HTR-8/SVneo (cell line): ENCODE measurements at places on chromosomes 6 and 20.
A peak's percentile ranks its signal among the peaks of the same experiment; 100 is the strongest.

- no peak for DNase-seq
Observed at GRCh38 chr6:8657522-8657921, 222.2 kb upstream of the SLC35B3 start.

DNA sequence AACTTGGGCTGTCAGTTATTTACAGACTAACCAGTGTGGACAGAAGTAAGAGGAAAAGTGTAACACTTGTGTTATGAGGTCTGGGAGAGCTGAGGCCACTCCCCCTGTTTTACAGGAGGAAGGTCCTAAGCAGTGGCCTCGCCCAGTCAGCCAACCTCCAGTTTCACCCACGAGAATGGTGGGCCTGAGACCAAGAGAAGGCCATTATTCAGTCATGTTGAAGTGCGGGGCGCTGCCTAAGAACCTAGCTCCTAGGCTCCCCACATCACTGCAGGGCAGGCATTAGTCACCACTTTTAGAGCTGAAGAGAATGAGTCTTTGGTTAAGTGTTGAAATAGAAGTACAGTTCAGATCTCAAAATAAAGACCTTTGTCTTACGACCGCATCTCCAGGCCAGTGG lies 27.9 kb downstream of the CDYL start:
- no peak for DNase-seq

DNA sequence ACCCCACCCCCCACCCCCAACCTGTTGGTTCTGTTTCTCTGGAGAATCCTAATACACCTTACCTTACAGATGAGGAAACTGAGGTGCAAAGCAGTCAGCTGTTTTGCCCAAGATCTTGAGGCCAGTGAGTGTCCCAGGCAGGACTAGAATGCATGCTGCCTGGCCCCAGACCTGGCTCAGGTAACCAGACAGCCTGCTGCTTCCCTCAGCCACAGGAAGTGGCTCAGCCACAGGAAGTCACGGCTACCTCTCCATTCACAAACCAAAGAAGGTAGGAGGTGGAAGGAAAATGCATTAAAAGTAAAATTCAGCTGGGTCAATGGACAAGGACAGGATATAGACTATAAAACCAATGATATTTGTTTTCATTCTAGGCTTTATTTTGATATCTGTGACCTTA lies 517.6 kb downstream of the CD83 start:
- no peak for DNase-seq

DNA sequence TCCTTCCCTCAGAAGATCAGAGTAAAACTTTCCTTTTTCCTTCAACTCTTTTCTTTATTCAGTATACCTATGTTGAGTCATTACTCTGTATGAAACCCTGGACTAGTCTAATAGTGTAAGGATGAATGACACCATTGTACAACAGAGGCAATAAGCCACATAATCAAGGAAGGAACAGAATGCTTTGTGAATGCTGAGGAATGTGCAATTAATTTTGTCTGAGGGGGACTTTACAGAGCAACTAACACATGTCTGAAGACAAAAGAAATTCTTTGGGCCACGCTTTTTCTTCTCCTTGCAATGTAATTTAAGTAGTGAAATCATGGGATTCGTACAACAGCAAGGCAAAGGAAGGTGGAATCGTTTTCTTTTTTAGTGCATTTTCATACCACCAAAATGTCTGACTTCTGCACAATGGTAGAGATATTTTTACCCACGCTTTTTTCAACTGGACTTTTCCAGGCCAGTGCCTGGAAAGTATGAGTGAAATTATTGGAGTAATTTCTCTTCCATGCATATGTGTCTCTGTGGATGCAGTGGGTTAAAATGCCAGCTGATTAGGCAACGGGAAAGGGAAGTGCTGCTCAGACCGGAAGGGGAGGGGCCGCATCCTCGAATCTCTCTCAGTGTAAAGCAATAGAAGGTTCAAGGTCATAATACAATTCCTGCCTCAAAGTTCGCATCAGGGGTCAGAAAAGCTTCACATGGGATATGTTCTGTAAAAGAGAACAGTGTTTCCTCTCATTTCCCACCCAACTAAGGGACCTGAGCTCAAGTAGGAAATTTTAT lies 89.9 kb upstream of the MTHFD1L start:
- DNase-seq: no peak

- DNase-seq: peak; percentile 30
Observed at GRCh38 chr6:52994839-52995088, 320 bp downstream of the GSTA4 start.

- DNase-seq: no peak
Observed at GRCh38 chr6:32627831-32628230, 9.4 kb upstream of the HLA-DQA1 start.

- DNase-seq: no peak
Observed at GRCh38 chr6:21885111-21885510, 291.6 kb downstream of the SOX4 start.

DNA sequence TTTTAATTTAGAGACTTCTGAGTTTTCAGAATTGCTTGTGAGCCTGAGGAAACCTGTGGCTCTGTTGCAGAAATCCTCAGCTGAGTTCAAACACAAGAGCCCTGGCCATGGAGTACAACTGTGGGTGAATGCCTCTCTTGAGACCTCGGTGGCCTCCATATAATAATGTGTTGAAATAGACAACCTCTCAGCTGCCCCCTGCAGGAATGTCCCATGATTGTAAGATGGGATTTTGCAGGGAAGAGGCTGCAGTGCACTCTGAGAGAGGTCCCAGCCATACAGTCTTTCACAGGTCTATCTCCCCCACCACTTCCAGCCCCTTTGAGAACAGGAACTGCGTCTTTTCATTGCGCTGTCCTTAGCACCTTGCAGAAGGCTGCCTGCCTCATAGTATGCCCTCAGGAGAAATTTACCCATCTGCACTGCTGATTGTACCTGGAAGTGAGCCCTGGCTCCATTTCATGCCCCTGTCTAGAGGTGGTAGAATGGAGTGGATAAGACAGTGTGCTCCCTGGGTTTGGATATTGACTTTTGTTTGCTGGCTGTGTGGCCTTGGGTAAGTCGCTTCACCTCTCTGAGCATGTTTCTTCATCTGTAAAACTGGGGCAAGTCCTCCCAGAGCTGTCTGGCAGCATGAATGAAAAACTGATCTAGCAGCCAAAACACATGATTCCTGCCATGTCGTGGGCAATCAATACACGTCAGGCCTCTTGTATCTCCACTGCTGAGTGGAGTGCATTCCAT lies 16.8 kb upstream of the CDH22 start:
- DNase-seq: peak; percentile 70

GRCh38 chr6:159084493-159085091 lies 39.8 kb upstream of the TAGAP start:
- no peak for DNase-seq

DNA sequence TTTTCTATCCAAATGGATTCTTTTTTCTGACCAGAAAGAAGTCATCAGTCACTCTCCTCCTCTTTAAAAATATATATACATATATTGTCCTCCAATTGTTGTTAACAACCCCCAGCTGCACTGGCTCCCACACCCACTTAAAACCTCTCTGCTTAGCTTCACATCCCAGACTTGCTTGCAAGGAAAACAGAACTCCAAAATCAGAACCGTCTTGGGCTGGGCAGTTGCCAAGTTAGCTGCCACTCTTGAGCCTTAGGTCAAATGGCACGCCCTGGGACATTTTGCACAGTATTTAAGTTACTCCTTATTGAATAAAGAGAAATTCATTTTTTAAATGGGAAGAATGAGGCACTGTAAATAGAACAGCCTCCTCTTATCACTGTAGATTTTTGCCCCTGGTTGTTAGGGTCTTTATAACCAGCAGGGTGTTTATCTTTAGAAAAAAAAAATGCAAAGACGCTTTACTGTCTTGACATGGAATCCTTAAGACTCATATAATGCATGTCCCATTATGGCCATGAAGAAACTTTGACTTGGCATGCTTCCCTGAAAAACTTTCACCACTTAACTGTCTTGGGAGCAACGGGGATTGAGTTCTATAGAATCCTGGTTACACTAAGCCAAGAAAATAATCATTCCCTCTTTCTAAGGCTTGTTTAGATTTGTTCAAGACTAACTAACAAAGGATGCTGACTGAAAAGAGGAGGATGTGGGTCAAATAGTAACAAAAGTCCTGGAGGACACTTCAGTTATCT lies 204.5 kb downstream of the ISM1 start:
- no peak for DNase-seq

GRCh38 chr6:29828471-29828797 lies 809 bp downstream of the HLA-G start:
- no peak for DNase-seq

DNA sequence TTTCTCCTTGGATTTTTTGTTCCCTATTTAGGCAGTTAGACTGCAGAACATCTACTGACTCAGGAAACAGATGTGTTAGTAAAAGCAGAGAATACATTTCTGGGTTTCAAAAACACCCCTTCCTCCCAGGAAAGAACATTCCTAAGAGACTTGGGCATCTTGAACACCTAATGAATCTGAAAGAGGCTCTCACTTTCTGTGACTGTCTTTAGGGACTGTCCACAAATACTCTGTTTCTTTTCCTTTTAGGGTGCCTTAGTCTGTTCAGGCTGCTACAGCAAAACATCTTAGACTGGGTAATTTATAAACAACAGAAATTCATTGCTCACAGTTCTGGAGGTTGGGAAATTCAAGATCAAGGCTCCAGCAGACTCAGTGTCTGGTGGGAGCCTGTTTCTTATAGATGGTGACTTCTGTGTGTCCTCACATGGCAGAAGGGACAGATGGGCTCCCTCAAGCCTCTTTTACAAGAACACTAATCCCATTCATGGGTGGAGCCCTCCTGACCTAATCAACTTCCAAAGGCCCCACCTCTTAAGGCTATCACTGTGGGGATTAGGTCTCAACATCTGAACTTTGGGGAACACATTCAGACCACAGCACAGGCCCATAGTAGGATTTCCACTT lies 19.4 kb upstream of the CCN5 start:
- no peak for DNase-seq

DNA sequence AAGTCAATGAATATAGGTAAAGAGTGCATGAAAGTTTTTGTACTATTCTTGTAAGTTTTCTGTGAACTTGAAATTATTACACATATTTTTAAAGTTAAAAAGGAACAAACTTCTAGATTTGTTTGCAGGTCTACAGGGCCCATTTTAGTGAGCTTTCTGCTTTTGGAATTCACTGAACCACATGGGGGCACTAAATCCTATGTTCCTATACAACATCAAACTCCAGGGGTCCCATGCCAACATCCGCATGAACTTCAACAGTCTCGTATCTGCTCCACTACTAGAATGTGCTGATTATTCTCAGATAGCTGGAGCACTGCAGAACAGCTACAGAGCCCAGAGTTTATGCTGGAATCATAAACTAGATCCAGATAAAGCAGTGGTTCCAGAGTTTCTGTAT lies 347.9 kb upstream of the SPTLC3 start:
- no peak for DNase-seq

DNA sequence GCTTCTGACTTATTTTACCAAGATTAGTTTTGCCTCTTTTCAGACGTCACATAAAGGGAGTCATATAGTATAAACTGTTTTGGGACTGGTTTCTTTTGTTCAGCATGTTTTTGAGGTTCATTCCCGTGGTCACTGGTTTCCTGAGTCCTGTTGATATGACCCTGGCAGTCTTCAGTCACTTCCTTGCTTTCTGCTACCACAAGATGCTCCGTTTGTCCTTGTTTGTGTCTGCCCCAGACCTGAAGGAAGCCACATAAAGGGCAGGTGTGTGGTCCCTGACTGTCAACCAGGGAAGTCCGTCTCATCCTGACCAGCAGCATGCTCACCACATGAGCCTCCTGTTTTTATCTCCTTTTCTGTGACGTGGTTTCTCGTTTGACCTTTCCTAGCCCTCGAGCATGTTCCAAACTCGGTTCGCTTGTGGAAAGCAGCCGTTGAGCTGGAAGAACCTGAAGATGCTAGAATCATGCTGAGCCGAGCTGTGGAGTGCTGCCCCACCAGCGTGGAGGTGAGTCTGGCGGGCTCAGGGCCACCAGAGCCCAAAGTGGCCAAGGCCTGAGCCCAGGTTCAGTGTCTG lies 26.1 kb upstream of the C20orf204 start:
- DNase-seq: no peak

DNA sequence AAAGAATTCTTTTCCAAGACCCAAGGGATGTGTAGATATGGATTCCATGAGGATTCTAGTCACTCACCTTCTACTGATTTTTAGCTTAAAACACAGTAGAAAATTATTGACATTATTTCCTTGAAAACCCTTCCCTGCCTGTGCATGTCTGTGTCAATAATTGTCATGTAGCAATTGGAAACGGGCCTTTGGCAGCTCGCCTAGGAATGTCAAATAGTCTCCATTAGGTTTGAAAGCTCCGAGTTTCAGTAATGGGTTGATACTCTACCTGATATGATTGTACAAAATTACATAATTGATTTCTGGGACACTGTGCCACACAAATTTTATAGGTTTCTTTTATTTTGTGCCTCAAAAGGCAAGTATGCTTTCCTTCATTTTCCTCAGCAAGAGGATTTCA lies 515.2 kb upstream of the ARID1B start:
- no peak for DNase-seq

GRCh38 chr6:83853178-83854000 lies at the start of gene RIPPLY2:
Gene RIPPLY2 (plus strand): TSS chr6:83853360. CDS start chr6:83853417, 57 bp downstream.
- no peak for DNase-seq

- no peak for DNase-seq
Observed at GRCh38 chr20:22663528-22664025, 79.2 kb upstream of the FOXA2 start.

- DNase-seq: peak; percentile 58
Observed at GRCh38 chr6:157667211-157668008, 155.6 kb upstream of the SNX9 start.

- DNase-seq: no peak
Observed at GRCh38 chr6:104591573-104592334, 268.0 kb downstream of the HACE1 start.

DNA sequence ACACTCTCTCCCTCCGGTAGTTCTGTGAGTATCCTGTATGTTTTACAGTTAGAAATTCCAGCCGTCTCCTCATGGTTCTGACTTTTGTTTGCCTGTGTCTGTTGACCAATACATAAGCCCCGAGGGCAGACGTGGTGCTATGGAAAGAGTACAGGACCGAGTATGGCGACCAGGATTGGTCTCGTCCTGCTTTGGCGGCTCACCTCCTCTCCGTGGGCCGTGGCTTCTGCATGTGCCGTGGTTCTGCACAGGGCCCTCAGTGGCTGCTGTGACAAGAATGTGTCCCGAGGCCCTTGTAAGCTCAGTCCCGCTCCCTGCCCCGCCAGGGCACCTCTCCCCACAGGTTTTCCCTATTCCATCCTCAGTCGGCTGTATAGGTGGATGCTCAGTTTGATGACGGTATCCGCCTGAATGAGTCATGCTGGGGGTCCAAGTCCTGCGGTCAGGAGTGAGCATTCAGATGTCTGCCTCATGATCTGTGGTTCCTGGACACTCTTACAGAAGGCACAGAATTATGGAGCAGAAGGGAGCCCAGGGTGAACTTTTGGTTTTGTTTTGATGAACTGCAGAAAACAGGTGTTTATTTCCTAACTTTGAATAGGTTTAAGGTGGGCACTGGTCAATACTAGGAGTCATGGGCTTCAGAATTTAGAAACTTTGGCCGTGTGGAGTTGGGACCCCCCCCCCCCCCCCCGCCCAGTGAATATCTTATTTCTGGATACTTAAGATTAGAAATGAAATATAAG lies 1.2 kb downstream of the ARFGAP1 start:
- peak; percentile 85 for DNase-seq

DNA sequence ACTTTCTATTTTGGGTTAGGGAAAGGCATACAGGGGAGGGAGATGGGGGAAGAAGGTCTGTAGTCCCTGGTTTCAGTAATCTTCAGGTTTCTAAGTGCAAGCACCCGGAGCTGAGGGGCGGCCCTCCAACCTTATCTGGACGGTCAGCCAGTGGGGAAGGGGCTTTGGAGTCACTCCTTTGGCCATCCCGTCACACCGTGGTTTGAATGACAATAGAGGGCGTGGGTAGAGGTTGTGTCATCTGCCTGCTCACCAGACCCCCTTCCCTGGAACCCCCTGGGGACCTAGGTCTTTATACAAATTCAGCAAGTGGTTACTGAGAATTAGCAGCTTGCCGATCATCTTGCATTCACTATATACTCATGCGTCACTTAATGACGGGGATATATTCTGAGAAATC lies 29.1 kb downstream of the STK35 start:
- DNase-seq: no peak
